ENCODE measurements at places on chromosomes 1 and 21. TPM values are rescaled to one million over a fixed set of nuclear protein-coding genes. Genes with fewer than 3 reads are reported as not detected.

The RNPC3 gene
- 24.6 TPM for total RNA-seq

The CELSR2 gene
- 3.9 TPM for total RNA-seq

The ASB17 gene
- not detected for total RNA-seq

The BNIPL gene
- total RNA-seq = 0.41 TPM

The TDRD5 gene
- total RNA-seq = not detected

The ATP1A4 gene
- 0.25 TPM for total RNA-seq

The TSPAN2 gene
- 7.1 TPM for total RNA-seq

The ABCA4 gene
- 0.25 TPM for total RNA-seq

The ACTN2 gene
- total RNA-seq = 1,902 TPM

Measured in heart left ventricle (tissue), 16 donors.